GM12891 (cell line): ENCODE measurements at places on chromosomes 1 and 21.

- DNase-seq: no peak
Observed at GRCh38 chr1:97427371-97427770, 493.5 kb downstream of the DPYD start.

GRCh38 chr21:38917043-38917774 is 111.5 kb downstream of the ETS2 start:
- no peak for DNase-seq

GRCh38 chr1:53543130-53543777 is 84.1 kb downstream of the DMRTB1 start:
- DNase-seq: no peak

DNA sequence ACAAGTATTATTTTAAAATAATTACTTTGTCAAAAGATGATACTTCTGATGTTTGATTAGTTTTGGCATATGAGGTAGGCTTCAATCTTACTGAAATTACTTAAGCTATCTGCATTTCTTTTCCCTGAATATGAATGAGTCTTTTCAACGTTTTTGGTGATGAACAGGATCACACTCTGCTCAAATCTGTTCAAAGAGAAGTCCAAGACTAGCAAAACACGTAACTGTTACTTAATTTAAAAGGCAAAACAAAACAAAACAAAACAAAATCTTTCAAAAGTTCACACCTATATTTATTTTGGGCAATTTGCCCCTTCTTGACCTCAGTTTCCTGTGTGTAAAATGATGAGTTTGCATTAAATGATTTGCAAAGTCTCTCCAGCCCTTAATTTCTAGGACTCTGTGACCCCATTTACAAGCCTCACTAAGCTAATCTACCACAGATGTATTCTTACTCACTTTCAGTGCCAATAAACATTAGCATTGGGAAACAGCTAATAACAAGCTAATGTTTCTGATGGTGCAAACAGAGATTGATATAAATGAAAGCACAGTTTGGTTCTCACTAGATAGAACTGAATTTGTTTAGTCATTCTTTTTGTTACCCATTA is 865.4 kb downstream of the LTN1 start:
- no peak for DNase-seq

GRCh38 chr1:14961661-14962267 is 191.8 kb upstream of the TMEM51 start:
- no peak for DNase-seq

- no peak for DNase-seq
Observed at GRCh38 chr1:64675718-64676345, 69.0 kb upstream of the RAVER2 start.

- DNase-seq: no peak
Observed at GRCh38 chr21:23963454-23963853, 1643.8 kb downstream of the MRPL39 start.

- no peak for DNase-seq
Observed at GRCh38 chr1:57860325-57860724, 436.5 kb upstream of the DAB1 start.

GRCh38 chr21:14737284-14737691 is 191.2 kb upstream of the SAMSN1 start:
- no peak for DNase-seq

DNA sequence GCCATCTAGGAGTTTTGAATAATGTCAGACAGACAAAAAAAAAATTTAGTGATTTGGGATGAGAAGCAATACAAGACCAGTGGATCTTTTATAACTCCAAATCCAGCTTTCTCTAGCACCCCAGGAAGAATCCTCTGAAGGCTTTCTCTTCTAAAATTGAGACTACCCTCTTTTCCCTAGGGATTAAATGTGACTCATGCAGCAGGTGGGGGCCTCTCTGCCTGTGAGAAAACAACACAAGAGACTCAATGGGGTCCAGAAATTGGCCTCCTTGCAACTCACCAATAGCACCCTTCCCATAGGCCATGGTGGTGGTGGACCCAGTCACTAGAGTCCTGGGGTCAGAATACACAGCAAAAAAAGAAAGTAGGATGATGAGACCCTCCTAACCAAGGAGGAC is 120.3 kb upstream of the ATP1A1 start:
- DNase-seq: no peak

DNA sequence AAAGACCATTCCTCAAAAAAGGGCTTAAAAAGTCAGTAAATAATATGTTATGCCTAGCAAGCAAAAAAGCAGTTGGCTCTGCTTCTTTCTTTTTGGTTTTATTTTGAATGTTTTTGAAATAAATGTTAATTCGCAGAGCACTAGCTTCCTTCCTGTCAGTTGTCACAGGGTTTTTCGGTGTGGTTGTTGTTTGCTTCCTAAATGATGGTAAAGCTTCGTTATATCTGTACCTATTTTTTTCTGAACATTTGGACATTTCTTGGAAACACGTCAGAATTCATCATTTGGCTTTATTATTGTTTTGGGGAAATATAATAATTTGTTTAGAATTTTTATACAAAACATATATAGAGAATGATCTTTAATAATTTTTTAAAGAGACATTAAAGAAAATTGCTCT is 351.9 kb upstream of the SGIP1 start:
- DNase-seq: no peak

DNA sequence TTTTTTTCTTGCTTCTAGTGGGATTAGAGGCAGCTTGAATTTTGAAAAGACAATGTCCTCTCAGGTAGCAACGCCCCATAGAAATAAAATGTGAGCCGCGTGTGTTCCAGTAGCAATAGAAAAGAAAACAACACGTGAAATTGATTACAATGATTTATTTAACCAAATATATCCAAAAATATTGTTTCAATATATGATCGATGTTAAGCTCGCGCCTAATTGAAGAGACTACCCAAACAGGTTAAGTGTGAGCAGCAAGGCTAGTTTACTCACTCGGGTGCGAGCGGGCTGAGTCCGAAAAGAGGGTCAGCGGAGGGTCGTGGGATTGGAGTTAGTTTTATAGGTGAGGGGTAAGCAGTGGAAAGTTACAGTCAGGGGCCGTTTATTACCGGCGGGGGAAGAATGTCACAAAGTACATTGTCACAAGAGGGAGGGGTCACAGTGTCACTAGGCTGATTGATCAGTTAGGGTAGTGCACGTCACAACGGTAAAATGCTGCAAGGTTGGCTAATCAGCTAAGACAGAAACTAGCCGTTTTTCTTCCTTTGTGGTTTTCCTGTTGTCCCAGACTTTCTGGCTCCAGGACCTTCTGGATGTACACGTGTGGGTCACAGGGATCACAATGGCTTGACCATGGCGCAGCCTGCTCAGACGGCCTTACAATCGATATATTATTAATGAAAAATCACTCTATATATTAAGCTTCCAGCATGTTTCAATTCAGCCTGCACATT is 697 bp upstream of the ZNF670 start:
- DNase-seq: no peak

- DNase-seq: no peak
Observed at GRCh38 chr1:4380564-4381168, 273.7 kb upstream of the AJAP1 start.

- DNase-seq: no peak
Observed at GRCh38 chr1:211382182-211382713, 55.6 kb downstream of the TRAF5 start.

GRCh38 chr1:21278860-21279845 is 11.1 kb downstream of the ECE1 start:
- no peak for DNase-seq

DNA sequence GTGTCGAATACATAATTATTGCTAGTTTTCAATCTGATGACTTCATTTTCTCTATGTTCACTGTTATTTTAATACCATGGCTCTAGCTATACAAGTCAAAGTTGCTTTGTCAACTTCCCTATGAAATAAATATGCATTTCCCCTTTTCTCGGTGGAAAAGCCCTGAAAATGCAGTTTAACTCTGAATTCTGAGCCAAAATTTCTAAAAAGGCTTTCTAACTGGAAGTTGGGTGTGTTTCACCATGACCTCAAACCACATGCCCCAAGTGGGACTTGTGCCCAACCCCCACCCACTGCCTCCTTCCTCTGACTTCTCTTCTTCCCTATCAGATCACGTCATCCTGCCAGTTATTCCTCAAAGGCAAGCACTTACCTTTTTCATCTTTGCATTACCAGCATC is 8.9 kb downstream of the MKNK1 start:
- no peak for DNase-seq

- DNase-seq: no peak
Observed at GRCh38 chr1:86573763-86574484, 27.0 kb downstream of the CLCA4 start.

GRCh38 chr1:200668514-200669313 is 993 bp downstream of the DDX59 start:
- DNase-seq: no peak

DNA sequence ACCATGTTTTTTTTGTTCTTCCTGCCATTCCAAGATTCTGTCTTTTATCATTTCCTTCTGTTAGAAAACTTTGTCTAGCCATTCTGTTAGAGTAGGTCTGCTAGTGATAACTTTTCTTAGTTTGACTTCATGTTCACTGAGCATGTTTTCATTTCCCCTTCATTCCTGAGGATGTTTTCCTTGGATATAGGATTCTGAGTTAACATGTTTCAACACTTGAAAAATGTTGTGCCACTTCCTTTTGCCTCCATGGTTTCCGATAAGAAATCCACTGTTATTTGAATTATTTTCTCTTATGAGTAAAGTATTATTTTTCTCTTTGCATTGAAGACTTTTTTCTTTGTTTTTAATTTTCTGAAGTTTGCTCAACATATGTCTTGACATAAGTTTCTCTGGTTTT is 66.7 kb downstream of the ATP1A1 start:
- DNase-seq: no peak

GRCh38 chr1:78101514-78101913 is 55.7 kb downstream of the GIPC2 start:
- no peak for DNase-seq

GRCh38 chr1:16141573-16142336 is 14.1 kb downstream of the EPHA2 start:
- DNase-seq: no peak

- no peak for DNase-seq
Observed at GRCh38 chr1:5839881-5840550, 152.2 kb downstream of the NPHP4 start.

GRCh38 chr1:87830432-87830978 is 501.8 kb downstream of the LMO4 start:
- DNase-seq: no peak

DNA sequence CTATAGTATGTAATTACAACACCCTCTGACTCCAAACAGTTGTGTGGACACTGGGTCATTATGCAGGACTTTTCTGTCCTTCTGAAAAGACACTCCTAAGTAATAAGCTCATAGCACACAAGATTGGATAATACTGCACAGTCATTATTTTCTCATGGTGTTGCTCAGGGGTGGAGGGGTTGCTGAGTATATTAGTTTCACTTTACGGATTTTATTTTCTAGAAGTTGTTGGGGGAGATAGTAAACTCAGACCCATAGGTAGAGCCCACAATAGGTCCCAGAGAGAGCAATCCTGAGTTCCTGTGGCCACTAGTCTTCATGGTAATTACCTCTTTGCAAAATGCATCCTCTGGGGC is 53.4 kb downstream of the DUSP10 start:
- no peak for DNase-seq

GRCh38 chr1:76690766-76691165 is 176.5 kb upstream of the ST6GALNAC5 start:
- DNase-seq: no peak

GRCh38 chr1:30984165-30984889 is 75.8 kb upstream of the SDC3 start:
- DNase-seq: no peak
